ENCODE measurements at places on chromosomes 3 and 15.

DNA sequence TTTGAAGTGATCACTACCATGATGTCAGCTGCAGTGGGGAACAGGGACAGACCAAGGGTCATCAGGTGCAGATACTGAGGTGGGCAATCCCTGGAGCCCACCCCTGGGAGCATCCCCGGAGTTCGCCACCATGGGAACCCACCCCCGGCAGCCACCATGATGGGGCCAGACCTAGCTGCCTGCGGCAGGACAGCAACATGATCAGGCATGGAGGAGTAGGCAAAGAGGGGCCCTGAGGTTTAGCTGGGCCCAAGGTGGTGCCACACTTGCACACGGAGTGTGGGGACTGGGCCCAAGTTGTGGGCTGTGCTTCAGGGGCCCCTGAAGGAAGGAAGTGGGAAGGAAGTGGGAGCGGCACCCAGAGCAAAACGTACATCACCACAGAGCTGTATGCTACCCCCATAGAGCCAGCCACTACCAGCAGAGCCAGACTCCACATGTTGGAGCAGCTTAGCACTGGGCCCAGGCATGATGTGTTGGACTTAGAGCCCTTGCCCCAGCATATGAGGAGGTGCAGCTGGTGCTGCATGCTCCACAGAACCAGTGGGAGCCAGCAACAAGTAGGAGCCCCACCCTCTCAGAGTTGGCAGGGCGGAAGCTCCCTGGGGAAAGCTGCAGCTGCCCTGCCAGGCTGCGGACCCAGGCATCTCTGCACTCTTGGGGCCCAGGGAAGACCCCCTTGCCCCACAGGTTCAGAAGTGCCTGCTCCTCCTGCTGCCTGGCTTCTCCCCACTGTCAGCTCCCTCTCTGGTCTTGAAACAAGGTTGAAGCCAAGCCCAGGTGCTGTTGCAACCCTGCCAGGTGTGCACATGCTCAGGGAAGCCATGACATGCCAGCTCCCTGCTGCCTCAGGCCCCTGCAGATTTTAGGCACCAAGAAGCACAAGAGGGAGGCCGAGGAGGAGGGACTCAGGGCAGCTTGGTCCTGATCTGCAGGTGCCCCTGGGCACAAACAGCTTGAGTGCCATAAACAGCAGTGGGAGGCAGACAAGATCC is 515.3 kb downstream of the ZBBX start:
- no peak for DNase-seq

DNA sequence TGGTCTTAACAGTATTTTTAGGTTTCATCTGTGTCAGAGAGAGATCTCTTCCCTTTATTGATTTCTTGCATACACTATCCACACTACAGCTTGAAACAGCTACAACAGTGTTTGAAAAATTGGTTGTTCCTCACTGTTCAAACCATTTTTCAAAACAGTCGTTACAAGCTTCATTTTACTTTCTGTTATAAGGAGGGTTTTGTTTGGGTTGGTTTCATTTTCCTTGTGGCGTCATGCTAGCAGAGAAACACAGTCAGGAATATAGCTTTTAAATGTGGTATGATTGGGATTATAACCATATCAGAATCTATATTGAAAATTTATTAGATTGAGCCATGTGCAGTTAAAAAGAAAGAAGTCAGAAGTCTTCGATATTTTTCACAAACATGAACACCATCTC is 400.6 kb downstream of the ZBTB20 start:
- no peak for DNase-seq

GRCh38 chr3:38150780-38151528 is 12.5 kb downstream of the MYD88 start:
- no peak for DNase-seq

- no peak for DNase-seq
These were observed 41.9 kb upstream of the TRA2B start for GRCh38 chr3:185979721-185980121.

GRCh38 chr3:58116985-58117384 is 93.8 kb downstream of the DNASE1L3 start:
- DNase-seq = no peak

DNA sequence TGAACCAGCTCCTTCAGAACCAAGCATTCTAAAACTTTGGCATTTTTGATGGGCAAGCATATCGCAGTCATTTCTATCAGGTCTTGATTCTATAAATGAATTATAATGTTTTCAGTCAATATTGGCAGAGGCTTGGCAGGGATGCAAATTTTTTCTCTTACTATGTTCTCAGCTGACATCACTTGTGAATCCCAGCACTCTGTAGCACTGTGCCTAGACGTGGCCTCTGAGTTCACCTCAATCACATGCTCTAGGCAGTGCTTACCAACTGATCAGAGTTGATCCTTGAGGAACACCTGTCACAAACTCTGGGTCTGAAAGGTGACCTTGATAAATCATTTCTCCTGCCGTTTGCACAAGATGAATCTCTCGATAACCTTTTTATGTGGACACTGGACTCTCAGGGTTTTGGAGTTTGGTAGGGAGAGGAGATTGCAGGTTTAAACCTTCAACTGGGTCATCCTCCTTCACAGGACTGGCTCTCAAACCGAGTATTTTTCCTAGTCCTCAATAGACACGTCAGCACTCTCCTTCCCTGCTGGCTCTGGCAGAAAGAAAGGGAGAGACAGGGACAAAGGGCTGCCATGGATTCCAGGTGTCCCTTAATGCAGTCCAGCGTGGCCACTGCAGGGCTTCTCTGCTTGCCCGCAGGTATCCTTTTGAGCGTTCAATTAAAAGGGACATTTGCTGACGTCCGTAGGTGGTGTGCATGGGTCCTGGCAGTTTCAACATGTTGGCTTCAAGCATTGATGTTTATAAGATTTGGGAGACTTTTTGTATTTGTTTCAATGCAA is 222.3 kb upstream of the CMC1 start:
- no peak for DNase-seq

GRCh38 chr15:44160796-44161195 is 34.3 kb downstream of the FRMD5 start:
- DNase-seq = no peak

DNA sequence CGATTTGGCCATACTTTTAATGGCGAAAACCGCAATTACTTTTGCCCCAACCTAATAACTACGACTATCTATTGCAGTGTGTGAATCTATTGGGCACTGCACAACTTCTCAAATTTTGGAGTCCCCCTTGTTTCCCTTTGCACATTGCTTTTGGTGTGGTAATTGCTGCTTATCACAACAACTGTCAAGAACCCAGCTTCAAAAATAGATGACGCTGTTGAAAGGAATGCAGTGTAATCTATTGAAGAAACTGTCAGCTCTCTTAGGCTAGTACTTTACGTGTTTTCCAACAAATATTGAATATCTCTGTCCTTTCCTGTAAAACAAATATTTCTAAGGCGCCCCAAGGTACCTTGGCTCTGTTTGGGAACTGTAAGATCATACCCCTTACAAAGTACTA is 222.8 kb upstream of the UBE2E2 start:
- no peak for DNase-seq

GRCh38 chr3:191362524-191363090 is 32.3 kb upstream of the UTS2B start:
- DNase-seq = no peak

- no peak for DNase-seq
These were observed 791.6 kb upstream of the ARRDC4 start for GRCh38 chr15:97168704-97169475.

- DNase-seq = no peak
These were observed 1173.6 kb downstream of the OTOL1 start for GRCh38 chr3:162670181-162670580.

GRCh38 chr3:21920421-21920861 is 169.4 kb upstream of the ZNF385D start:
- no peak for DNase-seq

DNA sequence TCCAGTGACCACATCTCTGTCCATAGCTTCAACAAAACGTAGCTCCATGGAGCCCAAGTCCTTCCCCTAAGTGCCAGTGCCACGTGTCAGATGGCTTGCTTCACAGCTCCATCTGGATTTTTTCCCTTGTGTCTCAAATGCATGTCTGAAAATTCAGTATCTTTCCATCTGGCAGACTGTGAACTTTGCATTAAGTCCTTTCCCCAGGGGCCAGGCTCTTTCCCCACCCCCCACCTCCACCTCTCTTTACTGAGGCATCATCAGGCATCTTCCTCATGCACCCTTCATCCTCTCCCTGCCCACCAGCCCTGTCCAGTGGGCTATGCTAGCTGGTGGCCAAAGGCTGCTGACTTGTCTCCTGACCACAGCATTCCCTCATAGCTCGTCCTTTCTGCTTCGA is 53.7 kb downstream of the PDIA5 start:
- no peak for DNase-seq

DNA sequence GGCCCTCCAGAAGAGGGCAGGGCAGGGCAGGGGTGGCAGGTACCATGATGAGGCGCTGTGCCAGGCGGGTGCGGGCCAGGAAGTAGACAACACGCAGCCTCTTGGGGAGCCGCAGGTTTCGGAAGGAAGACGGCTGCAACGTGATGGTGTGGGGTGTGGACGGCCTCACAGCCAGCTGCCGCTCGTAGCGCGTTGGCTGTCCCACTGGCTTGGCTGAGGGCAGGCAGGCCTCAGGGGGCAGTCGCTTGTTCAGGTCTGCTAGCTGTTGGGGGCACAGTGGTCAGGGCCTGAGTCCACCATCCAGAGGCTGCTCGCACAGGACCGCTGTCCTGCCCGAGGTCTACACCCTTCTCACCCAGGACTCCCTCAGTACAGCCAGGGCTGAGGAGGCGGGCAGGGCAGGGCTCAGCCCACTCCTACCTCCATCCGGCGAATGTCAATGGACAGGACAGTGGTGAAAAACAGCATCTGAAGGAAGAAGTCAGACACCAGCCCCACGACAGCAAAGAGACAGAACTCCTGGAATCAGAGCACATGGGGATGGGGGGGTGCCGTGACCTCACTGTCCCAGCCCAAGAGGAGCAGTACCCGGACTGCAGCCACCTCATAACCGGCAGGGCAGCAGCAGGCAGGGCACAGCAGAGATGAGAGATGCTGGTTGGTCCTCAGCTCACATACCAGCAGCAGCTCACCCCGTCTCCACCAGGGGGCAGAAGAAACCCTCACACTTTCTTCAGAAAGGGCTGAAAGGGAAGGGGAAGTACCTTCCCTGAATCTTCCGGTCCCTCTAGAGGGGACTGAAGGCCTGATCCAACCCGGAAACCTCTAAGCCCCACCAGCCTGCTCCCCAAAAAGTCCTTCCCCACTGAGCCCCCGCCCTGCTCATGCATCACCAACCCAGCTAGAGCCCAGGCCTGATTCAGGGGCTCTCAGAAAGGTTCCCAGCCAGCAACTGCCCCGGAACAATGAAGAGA is 40.0 kb downstream of the PTPN23 start:
- peak; percentile 92 for DNase-seq

- no peak for DNase-seq
These were observed 3.0 kb downstream of the TBL1XR1 start for GRCh38 chr3:177194299-177194698.

DNA sequence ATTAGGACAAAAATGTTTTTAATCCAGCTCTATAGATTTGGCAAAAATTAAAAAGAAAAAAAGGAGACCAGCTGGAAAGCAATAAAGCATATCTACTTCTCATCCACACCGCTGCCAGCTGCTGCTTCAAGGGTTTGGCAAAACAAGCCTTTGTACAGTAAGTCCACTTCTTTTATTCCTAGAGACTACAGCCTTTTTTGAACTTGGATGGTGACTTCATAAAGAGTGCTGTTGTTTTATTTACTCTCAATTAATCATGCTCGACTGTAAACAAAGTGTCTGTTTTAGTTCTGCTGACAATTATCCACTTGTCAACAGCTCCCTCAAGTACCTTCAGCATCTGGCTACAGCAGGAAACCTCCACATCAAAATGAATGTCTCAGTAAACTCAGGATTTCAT is 12.3 kb upstream of the FOXB1 start:
- no peak for DNase-seq

- no peak for DNase-seq
These were observed 83.3 kb downstream of the ADCY5 start for GRCh38 chr3:123365450-123366143.

- peak; percentile 85 for DNase-seq
These were observed 47.0 kb downstream of the ZNF609 start for GRCh38 chr15:64507293-64507802.

- no peak for DNase-seq
These were observed 103.1 kb downstream of the DTWD1 start for GRCh38 chr15:49723981-49724380.

DNA sequence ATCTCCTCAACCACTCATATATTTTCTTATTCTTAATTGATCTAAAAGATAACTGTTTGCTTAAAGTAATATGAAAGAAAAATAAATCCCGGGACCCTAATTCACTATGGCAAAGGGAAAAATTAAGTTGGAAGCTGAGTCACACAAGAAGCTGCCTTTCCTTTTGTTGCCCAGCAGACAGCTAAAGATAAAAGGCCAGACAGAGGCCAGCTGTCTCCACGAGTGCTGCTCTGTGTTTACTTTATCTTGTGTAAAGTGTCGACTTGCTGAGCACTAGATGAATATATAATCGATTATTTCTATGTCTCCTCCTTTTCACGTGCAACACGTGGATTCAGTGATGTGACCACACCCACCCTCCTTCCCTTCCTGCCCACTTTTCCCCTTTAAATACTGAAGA is 52.8 kb upstream of the NSMCE3 start:
- DNase-seq = no peak

DNA sequence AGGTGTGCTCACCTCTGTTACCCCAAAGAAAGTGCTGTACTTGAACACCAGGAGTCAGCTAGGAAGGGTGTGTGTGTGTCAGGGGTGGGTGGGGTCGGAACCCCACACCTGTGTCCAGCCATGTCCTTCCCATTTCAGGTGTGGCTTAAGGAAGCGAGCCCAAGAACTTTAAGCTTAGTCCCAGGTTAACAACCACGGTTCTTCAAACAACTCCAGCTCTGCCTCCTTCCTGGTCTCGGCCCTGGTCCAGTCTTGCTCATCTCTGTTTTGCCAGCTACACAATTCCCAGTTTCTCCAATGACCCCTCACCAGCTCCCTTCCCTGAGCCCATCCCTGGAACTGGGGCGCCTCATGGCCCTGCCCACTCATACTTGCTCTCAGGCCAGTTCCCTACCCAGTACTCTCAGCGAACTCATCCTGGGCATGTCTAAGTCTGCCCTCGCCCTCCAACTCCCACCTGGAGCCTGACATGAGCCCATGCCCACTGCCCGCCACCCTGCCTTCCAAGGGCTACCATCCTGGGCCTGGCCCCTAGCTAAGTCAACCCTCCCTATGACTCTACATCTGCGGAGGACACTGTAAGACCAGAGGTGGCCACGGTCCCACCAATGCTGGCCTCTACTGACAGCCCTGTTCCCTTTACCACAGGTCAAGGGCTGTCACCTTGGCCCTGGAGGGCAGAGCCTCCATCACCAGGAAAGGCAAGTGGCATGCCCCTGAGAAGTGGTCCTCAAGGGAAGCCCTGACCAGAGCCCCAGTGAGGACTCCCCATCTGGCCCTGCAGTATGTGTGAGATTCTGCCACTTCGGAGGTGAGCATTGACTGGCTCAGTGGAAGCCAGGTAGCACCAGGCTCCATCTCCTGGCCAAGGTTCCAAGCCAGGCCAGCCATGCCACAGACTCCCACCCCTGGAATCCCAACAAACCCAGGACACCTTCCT is 9.2 kb downstream of the POC1A start:
- DNase-seq = no peak

- DNase-seq = no peak
These were observed 363.4 kb upstream of the RARB start for GRCh38 chr3:25064681-25065080.

GRCh38 chr3:139110072-139110830 is 65.6 kb upstream of the PRR23C start:
- DNase-seq = peak; percentile 60
